ENCODE measurements at places on chromosomes 16 and 17. TPM values are rescaled to one million over a fixed set of nuclear protein-coding genes. Genes with fewer than 3 reads are reported as not detected.

Gene PSME3
- 117 TPM for total RNA-seq

Gene MT4
- total RNA-seq, result not detected

Gene HSBP1
- total RNA-seq, result 38.2 TPM

Gene MYOCD
- total RNA-seq, result not detected

Gene MYH2
- not detected for total RNA-seq

Gene EPX
- total RNA-seq, result not detected

Gene RFWD3
- total RNA-seq, result 39.3 TPM

Gene NKIRAS2
- 26.0 TPM for total RNA-seq

Gene SRSF1
- 447 TPM for total RNA-seq

Gene TAT
- total RNA-seq, result not detected

Gene AURKB
- 24.6 TPM for total RNA-seq

Gene PERCC1
- total RNA-seq, result not detected

Gene KRT17
- 1.2 TPM for total RNA-seq

All from subcutaneous preadipocyte (primary cell).